ENCODE measurements at places on chromosomes 3 and 15.

GRCh38 chr3:143914257-143914656, 57.4 kb upstream of the DIPK2A start:
- DNase-seq: no peak

GRCh38 chr15:94295275-94295674, 63.9 kb downstream of the MCTP2 start:
- no peak for DNase-seq

- DNase-seq: no peak
Measured at GRCh38 chr3:47443611-47443995, 32.1 kb downstream of the SCAP start.

- DNase-seq: no peak
Measured at GRCh38 chr3:61582287-61582686, 20.9 kb downstream of the PTPRG start.

DNA sequence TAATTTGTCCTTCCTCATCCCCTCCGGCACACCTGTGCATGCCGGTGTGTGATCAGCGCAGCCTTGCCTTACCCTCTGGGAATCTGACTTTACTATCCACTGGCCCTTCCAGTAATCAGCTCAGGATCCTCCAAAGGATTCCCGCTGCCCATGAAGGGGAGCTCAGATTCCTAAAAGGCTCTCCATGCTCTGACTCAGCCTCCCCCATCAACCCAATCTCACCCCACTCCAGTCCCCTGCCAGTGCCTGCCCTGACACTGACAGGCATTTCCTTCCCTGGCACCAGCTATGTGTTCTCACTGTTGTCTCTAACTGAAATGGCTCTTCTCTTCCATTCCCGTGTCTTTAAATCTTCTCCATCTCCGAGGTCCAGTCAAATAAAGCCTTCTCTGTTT, 7.3 kb upstream of the BCL2A1 start:
- DNase-seq: no peak

DNA sequence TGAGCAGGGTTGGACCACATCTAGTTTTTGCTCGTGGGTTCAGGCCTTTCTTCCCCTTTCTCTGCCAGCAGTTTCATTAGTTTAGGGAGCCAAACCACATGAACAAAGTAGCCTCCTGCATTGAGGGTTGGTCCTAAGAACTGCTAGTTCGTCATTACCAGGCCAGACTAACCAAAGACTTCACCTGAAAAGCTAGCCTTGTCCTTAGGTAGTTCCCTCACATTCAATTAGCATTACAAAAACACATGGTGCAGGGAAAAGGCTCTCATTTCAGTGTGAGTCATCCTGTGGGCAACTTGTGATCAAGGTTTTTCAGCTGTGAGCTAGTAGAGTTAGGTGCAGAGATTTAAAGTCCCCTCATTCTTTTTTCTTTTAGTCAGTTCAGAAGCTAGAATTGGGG, 279.3 kb upstream of the CTNNB1 start:
- no peak for DNase-seq

GRCh38 chr15:51024735-51025453, 69.8 kb downstream of the TNFAIP8L3 start:
- no peak for DNase-seq

GRCh38 chr3:42601896-42602581, 1.6 kb downstream of the NKTR start:
- DNase-seq: no peak

DNA sequence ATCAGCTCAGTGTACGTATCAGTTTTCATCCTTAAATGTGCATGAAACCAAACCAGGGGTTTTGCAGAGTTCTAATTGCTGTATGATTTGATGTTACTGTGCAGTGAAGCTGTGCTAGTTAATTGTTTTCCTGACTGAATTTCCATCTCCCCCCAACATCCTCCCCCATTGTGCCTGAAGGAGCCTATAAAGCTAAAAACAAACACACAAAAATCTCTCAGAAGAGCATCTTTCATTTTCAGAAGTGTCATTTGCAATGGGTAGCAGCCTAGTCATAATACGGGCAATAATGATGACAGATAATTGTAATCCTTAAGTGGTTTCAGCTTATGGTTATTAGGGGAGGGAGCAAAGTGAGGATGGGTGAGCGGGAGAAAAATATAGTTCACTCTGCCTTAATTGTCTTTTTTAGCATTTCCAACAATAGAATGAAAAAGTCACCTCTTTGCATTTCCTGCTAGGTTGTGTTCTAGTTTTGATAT, 207.9 kb upstream of the TBL1XR1 start:
- DNase-seq: no peak
